ENCODE measurements at places on chromosomes 3 and 15. TPM values are rescaled to one million over a fixed set of nuclear protein-coding genes. Genes with fewer than 3 reads are reported as not detected.

NLGN1 gene
- total RNA-seq: 0.90 TPM

LIPC gene
- total RNA-seq: 2.4 TPM

KCNMB3 gene
- 0.80 TPM for total RNA-seq

MCTP2 gene
- total RNA-seq: 9.3 TPM

TGM4 gene
- 0.14 TPM for total RNA-seq

P2RY12 gene
- 2.9 TPM for total RNA-seq

WNT5A gene
- total RNA-seq: 2.9 TPM

NAALADL2 gene
- 4.9 TPM for total RNA-seq

- peaks cover 12% of the 10 kb centered on the region for H3K4me1 ChIP-seq
- peak overlapping the region; percentile 57 for H3K4me3 ChIP-seq
- H3K27me3 ChIP-seq: peaks cover 5% of the 10 kb centered on the region
- no peaks in the 10 kb centered on the region for H3K36me3 ChIP-seq
- DNase-seq: no peak
- H3K27ac ChIP-seq: no peak overlapping the region
Observed at GRCh38 chr3:194632226-194632808, 902 bp downstream of the TMEM44 start.

- H3K4me1 ChIP-seq: peaks cover 3% of the 10 kb centered on the region
- H3K27me3 ChIP-seq: no peaks in the 10 kb centered on the region
- H3K4me3 ChIP-seq: no peak overlapping the region
Observed at GRCh38 chr3:194279101-194279500, 72.0 kb downstream of the CPN2 start.

GRCh38 chr3:11006986-11007933, 14.7 kb downstream of the SLC6A1 start:
- H3K36me3 ChIP-seq: no peaks in the 10 kb centered on the region
- no peak overlapping the region for H3K4me3 ChIP-seq
- no peak overlapping the region for H3K27ac ChIP-seq
- no peaks in the 10 kb centered on the region for H3K4me1 ChIP-seq

DNA sequence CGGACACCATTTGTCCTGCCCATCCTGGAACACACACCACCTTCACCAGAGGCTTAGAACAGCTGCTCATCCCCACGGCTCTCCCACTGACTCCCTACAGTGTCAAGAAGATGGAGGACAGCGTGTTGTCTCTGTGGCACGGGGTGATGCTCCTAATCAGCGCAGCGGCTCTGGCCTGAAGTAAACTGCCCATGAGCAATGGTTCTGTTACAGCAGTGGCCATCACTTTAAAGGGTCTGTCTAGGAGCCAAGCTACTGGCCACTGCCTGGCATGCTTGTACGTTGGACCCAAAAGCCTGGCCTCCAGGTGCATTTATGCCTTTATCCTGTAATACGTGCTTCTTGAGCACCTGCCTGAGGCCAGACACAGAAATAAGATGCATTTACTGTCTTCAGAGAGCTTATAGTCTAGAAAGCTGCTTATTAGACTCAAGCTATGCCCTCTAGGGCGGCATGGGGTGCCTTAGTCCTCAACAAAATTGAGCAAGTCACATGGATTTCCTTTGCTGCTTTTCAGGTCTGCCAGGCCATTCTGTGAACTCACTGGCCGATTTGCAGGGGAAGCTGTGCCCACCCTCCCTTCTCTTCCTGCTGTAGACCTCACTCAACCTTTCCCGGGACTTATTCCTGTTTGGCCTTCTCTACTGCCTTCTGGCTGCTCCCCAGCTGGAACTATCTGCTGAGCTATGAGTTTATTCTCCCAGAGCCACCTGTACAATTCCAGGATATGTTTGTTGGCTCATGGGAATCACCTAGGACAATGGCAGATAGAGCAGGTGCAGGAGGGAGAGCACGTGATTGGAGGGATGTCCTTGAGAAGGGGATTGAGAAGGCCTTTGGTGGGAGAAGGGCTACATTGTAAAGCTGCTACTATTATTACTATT, 51.9 kb downstream of the STARD5 start:
- peaks cover 25% of the 10 kb centered on the region for H3K4me1 ChIP-seq
- no peaks in the 10 kb centered on the region for H3K36me3 ChIP-seq
- H3K4me3 ChIP-seq: no peak overlapping the region
- no peak overlapping the region for H3K27ac ChIP-seq
- no peaks in the 10 kb centered on the region for H3K27me3 ChIP-seq
- DNase-seq: no peak

GRCh38 chr15:68681836-68682235, 103.0 kb downstream of the CORO2B start:
- H3K36me3 ChIP-seq: no peaks in the 10 kb centered on the region
- no peak overlapping the region for H3K27ac ChIP-seq
- DNase-seq: no peak

DNA sequence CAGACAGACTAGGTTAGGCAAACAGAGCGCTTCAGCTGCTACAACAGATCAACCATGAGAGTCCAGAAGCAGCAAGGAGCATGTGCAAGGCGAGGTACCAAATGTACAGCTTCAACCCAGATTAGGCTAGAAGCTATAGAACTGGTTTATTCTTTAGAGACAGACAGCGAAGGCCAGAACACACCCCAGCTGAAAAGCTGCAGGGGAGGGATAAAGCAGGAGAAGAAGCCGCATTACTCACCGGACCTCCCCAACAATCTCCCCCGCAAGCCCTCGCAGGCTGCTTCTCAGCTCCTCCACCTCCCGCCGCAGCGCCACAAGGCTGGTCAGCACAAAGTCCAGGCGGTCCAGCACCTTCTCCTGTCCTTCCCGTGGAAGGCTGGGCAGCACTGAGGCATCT, 3.3 kb downstream of the RMDN3 start:
- no peak overlapping the region for H3K27ac ChIP-seq
- no peaks in the 10 kb centered on the region for H3K27me3 ChIP-seq
- DNase-seq: no peak
- peaks cover 11% of the 10 kb centered on the region for H3K4me1 ChIP-seq

DNA sequence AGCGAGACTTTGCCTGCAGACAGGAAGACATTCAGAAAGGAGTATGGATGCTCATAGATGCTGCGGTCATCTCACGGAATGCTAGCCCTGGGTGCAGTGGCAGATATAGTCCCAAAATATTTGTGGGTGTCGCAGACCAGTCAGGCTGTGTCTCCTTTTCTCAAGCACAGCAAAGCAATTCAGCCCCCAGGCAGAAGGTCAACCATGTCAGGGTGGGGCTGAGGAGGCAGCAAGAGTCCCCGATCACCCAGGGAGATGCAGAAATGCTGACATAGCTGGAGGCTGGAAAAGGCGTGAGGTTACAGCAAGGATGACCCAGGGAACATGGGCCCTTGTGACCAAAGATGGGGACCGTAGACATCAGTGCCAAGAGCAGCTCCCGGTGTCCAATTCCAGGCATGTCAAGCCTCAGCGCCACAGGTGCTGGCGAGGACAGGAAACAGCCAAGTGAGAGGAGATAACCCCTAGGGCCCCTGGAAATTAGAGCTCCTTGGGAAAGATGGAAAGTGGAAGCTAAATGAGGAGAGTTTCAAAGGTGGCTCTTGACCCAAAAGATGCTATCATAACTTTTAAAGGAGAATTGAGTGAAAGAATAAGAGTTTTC, 81.2 kb upstream of the ABHD17C start:
- no peak overlapping the region for H3K4me3 ChIP-seq
- no peaks in the 10 kb centered on the region for H3K27me3 ChIP-seq
- peaks cover 8% of the 10 kb centered on the region for H3K4me1 ChIP-seq
- no peak overlapping the region for H3K27ac ChIP-seq
- no peaks in the 10 kb centered on the region for H3K36me3 ChIP-seq

GRCh38 chr15:91515188-91515754, 338.2 kb upstream of the SLCO3A1 start:
- no peak for DNase-seq
- no peaks in the 10 kb centered on the region for H3K4me1 ChIP-seq
- no peaks in the 10 kb centered on the region for H3K36me3 ChIP-seq
- no peaks in the 10 kb centered on the region for H3K27me3 ChIP-seq
- H3K4me3 ChIP-seq: no peak overlapping the region
- no peak overlapping the region for H3K27ac ChIP-seq

DNA sequence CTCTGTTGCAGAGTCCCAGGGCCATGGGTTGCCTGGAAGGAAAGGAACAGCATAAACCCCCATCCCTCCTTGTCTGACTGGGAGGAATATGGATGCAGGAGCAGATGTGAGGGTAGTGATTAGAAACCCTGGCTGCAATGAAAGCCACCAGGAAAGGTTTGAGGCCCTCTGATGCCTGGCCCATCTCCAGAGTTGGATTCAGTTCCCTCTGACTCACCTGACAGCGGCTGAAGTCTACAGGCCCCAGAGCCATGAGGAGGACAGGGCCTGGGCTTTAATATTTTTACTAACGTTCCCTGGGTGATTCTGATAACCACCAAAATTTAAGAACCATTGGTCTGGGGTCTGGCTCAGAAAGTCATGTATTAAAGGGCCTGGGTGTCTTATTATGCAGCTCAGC, 214.0 kb downstream of the EPHB1 start:
- H3K27me3 ChIP-seq: no peaks in the 10 kb centered on the region
- H3K27ac ChIP-seq: no peak overlapping the region
- no peaks in the 10 kb centered on the region for H3K4me1 ChIP-seq
- no peak for DNase-seq
- no peaks in the 10 kb centered on the region for H3K36me3 ChIP-seq

- H3K27ac ChIP-seq: no peak overlapping the region
- no peaks in the 10 kb centered on the region for H3K27me3 ChIP-seq
- H3K4me3 ChIP-seq: no peak overlapping the region
- DNase-seq: no peak
- no peaks in the 10 kb centered on the region for H3K36me3 ChIP-seq
Observed at GRCh38 chr3:130488769-130489450, 28.1 kb upstream of the COL6A6 start.

- DNase-seq: no peak
- no peaks in the 10 kb centered on the region for H3K36me3 ChIP-seq
- no peak overlapping the region for H3K27ac ChIP-seq
- no peaks in the 10 kb centered on the region for H3K27me3 ChIP-seq
- peaks cover 7% of the 10 kb centered on the region for H3K4me1 ChIP-seq
Observed at GRCh38 chr3:14297784-14298236, 104.6 kb upstream of the SLC6A6 start.

DNA sequence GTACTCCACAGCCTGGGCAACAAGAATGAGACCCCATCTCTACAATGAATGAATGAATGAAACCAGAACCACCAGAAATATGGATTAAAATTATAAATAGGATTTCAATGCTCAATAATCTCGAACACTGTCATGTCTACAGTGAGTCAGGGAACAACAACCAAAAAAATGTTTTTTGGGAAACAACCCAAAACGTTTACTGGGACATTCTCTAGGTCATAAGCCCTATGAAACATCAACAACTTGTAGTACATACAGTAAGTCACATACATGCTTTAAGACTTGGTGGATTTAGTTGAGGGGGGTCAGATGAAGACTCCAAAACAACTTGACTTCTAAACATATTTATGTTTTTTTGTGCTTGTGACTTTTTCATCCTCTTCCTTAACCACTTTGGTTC, 511.2 kb downstream of the FOXP1 start:
- no peak for DNase-seq
- H3K4me3 ChIP-seq: no peak overlapping the region
- peaks cover 37% of the 10 kb centered on the region for H3K4me1 ChIP-seq
- no peaks in the 10 kb centered on the region for H3K27me3 ChIP-seq

DNA sequence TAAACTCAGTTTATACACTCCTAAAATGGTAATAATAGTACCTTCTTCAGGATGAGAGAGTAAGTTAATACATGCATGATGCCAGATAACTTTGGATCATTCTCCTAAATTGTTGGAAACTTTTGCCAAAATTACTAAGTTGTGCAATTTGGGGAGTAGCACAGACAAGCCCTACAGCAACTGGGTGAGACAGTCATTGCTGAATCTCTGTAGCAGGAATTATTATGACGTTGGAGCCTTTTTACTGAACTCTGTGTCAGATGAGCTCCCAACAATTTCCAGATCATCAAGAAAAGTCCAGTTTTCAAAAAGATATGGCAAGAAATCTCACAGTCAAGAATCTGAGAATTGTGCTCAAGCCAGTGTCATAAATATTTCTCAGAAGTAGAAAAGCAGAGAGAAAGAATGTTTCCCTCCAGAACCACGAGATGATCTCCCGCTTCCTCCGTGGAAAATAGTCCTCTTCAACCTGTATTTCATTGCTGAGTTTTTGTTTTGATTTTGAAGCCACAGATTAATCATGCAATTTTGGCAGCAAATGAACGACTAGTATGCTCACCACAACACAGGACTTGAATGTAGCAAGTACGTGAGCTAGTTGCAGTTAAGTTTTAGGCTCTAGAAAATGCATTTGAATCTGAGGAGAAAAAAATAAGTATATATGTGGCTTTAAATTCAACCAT, 485.4 kb downstream of the CNTN6 start:
- no peak overlapping the region for H3K4me3 ChIP-seq
- H3K27me3 ChIP-seq: no peaks in the 10 kb centered on the region
- DNase-seq: no peak
- H3K36me3 ChIP-seq: no peaks in the 10 kb centered on the region
- H3K4me1 ChIP-seq: no peaks in the 10 kb centered on the region

Measured in thymus (tissue), 14 donors.